Stomach (tissue), 19 donors: ENCODE measurements at places on chromosomes 13 and 19. TPM values are rescaled to one million over a fixed set of nuclear protein-coding genes. Genes with fewer than 3 reads are reported as not detected.

ITPKC gene
- 32.2 TPM for polyA plus RNA-seq

SIGLEC10 gene
- polyA plus RNA-seq, result 3.1 TPM

CYP4F11 gene
- 0.85 TPM for polyA plus RNA-seq

GFY gene
- polyA plus RNA-seq, result not detected
